ENCODE measurements at places on chromosomes 3 and 15.

GRCh38 chr3:58529516-58530353 lies 7.3 kb downstream of the ACOX2 start:
- no peak for DNase-seq

- no peak for DNase-seq
Observed at GRCh38 chr3:197475514-197475913, 80.3 kb downstream of the BDH1 start.

- DNase-seq: no peak
Observed at GRCh38 chr3:47571391-47572175, 7.1 kb downstream of the CSPG5 start.

DNA sequence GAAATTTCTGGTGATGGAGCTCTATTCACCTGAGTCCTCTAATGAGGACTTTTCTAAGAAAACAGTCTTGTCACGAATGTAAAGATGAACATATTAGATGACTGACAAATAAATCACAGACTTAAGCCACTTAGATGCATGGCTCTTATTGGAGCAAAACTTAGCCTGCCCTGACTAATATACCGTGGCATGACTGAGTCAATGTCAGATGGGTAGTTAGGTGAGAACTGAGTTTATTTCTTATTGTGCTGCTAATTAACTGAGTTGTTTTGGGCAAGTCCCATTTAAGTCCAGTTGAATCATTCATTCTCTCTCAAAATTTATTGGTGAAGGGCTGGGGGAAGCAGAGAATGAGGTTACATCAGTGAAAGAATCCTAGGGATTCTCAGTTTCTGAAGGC lies 459.8 kb downstream of the MCTP2 start:
- DNase-seq: no peak

- no peak for DNase-seq
Observed at GRCh38 chr15:88083811-88084760, 172.5 kb downstream of the NTRK3 start.

DNA sequence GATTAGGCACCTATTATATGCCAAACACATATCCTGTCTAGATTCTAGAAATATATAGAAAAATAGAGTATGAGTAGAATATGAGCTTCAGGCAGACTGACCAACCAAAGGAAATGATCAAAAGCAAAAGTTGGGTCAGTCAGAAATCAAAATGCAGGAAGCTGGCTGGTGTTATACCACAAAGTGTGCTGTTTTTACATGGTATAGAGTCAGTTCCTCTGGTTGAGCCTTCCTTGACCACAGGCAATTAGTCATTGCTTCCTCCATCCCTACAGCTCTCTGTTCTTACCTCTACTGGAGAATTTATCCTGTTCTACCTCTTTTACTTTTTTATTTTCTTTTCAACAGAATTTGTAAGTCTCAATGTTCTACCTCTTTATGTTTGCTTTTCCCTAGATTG lies 149.8 kb downstream of the TMCO5A start:
- DNase-seq: peak; percentile 7

GRCh38 chr3:57726397-57726796 lies 29.7 kb upstream of the SLMAP start:
- no peak for DNase-seq

DNA sequence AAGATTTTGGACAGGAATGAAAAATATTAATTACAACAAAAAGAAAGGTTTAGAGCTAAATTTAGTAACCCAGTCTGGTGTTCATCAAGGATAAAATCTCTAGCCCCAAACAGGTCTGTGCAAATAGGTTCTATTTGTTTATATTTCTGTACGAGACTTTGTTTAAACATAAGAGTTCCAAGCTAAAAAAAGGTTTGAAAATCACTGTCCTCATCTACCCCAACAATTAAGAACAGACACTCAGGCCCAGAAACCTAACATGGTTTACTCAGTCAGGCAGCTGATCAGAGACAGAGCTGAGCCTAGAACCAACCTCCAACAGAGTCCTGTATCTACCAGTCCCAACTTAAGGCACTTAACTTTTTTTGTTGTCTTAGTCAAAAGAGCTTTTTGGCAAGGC lies 49.3 kb downstream of the SNX4 start:
- DNase-seq: no peak

- DNase-seq: no peak
Observed at GRCh38 chr15:43449981-43450380, 43.0 kb downstream of the TP53BP1 start.

- DNase-seq: no peak
Observed at GRCh38 chr3:111603679-111604078, 8.5 kb upstream of the ZBED2 start.

- DNase-seq: no peak
Observed at GRCh38 chr3:44013967-44014366, 227.7 kb upstream of the TOPAZ1 start.

DNA sequence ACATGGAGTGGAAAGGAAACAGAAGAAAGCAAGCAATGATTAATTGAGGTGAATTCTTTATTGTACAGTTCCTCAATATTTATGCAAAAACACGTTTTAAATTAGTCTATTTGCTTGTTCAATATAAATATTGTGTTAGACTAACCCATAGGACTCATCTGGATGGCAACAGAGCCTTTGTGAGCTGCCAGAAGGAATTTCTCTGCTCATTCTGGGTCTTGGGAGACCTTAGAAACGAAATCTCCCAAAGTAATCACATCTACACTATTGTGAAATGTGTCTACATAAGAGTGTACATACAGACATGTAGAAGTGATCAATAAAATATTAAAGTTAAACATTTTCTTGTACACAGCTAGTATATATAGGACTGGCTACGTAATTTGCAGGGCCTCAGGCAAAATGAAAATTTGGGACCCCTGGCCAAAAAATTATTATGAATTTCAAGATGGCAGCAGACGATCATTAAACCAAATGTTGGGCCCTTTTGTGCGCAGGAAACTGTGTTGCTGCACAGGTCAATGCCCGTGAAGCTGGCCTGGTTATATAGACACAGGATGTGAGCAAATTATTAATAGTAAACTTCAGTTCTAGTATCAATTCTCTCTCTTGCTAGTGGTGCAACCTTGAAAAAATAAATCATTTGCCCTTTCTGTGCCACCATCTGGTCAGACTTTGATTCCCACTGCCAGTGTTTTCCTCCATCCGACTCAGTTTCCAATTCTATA lies 83.3 kb downstream of the MINAR1 start:
- no peak for DNase-seq
